ENCODE measurements at places on chromosomes 3 and 15.
A peak's percentile ranks its signal among the peaks of the same experiment; 100 is the strongest.

DNA sequence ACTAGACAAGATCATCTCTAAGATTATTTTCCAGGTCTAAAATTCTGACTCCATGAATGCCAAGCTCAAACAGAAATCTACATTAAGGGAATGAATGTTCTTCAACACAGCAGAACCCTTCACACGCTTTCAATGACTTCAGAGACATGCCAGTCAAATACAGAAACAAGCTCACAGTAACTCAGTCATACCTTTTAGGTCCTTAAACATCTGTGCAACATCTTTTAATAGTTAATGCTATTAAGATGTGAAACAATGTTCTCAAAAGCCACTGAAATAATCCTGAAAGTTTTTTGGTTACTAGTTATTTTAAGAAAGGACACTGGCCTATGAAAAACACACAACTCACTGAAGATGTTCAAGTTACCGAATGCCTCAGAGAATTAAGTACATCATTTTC is 2.5 kb downstream of the DLG1 start:
- DNase-seq: no peak

- DNase-seq: no peak
Observed at GRCh38 chr3:110293660-110294059, 778.0 kb upstream of the NECTIN3 start.

DNA sequence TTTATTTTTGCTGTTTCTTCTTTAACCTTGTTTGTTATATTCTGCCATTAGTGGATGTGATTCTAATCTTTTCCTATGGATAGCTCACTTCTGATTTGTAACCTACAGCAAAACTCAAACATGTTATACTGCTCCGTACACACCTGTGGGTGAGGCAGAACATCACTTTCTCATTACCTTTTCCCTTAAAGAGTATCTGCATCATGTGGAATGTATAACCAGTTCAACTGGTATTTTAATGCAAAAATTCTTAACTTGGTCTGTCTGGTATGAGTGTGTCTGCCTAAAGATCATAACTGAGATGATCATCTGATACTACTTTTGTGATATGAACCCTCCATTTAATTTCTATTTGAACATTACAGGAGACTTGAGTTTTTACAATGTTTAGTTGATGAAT is 13.0 kb upstream of the UPK1B start:
- DNase-seq: no peak

DNA sequence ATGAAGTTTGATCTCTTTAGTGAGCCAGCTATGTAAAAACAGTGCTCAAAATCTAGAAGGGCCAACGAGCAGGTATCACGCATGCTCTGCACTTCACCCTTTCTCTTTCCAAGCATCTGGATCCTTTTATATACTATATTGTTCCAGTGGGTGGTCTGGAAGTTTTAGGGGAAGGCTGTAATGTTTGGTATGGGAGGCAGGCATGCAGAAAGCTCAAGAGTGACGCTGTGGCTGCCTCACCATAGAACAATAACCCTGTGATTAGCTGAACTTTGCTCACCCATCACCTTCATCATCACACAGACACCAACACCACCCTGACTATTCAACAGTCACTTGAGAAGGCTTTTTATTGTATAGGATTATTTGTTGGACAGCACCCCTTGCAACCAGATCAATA is 81.6 kb downstream of the FBN1 start:
- DNase-seq: no peak

DNA sequence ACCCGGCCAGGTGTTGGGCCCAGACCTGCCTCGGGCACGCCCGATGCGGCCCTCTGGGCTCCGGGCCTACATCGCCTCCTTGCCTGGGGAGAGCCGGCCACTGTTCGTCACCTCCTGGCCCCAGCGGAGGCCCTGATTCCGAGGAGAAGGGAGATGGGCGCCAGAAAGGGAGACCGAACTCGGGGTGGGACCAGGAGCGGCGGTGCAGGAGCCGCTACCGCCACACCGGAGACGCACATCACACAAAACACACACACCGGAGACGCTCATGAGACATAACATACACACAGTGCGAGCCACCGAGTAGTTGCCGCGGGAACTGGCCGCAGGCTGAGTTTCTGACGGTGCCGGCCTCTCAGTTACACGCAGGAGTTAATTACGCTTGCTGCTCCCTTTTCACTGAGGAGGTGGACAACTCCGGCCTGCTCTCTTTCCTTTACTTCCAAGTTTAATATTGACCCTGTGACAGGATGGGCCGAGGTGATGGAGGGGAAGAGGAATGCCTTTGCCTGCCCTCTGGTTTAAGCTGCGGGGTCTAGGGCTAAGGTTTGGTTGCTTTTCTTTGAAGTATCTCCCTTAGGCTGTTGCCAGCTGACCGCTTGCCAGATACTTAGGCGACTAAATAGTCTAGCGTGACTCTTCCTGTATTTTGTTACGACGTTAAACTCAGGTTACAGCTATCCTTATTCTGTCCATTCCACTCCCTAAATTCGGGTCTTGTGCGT is 570 bp downstream of the PCNP start:
- DNase-seq: peak; percentile 58

GRCh38 chr3:158731486-158731885 is 771 bp downstream of the RARRES1 start:
- no peak for DNase-seq

- no peak for DNase-seq
Observed at GRCh38 chr3:25405335-25405734, 22.7 kb upstream of the RARB start.

GRCh38 chr3:113254171-113254947 is 43.0 kb downstream of the BOC start:
- no peak for DNase-seq

GRCh38 chr3:161395115-161396012 is 24.0 kb upstream of the SPTSSB start:
- DNase-seq: peak; percentile 41

- DNase-seq: no peak
Observed at GRCh38 chr15:81072551-81072950, 61.5 kb upstream of the CFAP161 start.

- no peak for DNase-seq
Observed at GRCh38 chr3:31543375-31543774, 10.7 kb downstream of the STT3B start.

- DNase-seq: no peak
Observed at GRCh38 chr15:69080295-69081248, 66.1 kb downstream of the NOX5 start.

- DNase-seq: no peak
Observed at GRCh38 chr15:68770216-68770615, 50.5 kb downstream of the ANP32A start.

GRCh38 chr15:35834216-35834830 is 288.4 kb upstream of the DPH6 start:
- DNase-seq: no peak

DNA sequence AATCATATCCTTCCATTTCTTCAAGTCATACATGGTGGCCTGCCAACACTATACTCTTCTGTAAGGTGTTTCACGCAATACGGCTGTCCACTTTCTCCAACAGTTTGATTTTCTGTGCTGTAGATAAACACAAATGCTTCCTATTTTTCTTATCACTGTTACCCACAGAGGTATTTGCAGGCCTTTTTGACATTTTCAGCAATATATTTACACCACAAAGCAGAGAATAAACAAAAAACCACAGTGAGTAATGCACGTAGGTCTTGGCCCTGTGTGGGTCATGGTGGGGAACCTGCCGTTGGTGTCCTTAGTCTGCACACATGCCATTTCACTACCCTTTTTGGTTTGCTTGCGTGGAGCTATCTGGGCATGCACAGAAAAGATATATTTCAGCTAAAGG is 59.5 kb downstream of the LRRC28 start:
- no peak for DNase-seq

All from CD4-positive, alpha-beta T cell treated with Interleukin-6 for 4 hours (primary cell).